ENCODE measurements at places on chromosomes 1 and 21. TPM values are rescaled to one million over a fixed set of nuclear protein-coding genes. Genes with fewer than 3 reads are reported as not detected.

NEK2 gene
- total RNA-seq: 32.1 TPM

FGR gene
- total RNA-seq: not detected

SVBP gene
- 18.6 TPM for total RNA-seq

RGS8 gene
- total RNA-seq: not detected

BPNT1 gene
- total RNA-seq: 25.0 TPM

RGS16 gene
- total RNA-seq: 1.2 TPM

MMEL1 gene
- total RNA-seq: not detected

SSBP3 gene
- total RNA-seq: 42.1 TPM

MAN1A2 gene
- 21.0 TPM for total RNA-seq

GRCh38 chr1:158146165-158146564, 34.5 kb upstream of the CD1D start:
- H3K4me3 ChIP-seq: no peak overlapping the region
- no peaks in the 10 kb centered on the region for H3K27me3 ChIP-seq
- H3K27ac ChIP-seq: no peak overlapping the region
- no peaks in the 10 kb centered on the region for H3K4me1 ChIP-seq
- DNase-seq: no peak

DNA sequence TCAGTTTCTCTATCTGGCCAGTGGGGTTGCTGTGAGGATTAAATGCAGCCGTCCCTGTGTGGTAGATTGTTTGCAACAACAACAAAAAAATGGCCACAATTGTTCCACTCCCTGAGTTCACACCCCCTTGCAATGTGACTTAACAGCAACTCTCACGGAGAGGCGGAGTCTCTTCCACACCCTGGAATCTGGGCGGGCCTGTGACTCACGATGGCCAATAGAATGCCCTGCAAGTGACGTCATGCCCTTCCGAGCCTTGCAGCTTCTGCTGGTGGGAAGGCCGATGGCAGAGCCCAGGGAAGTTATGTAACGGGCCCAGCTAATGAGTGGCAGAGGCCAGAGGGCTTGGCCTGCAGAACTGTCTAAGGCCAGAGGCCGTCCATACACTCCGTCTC, 87.9 kb downstream of the RIPK4 start:
- no peaks in the 10 kb centered on the region for H3K27me3 ChIP-seq
- peak overlapping the region; percentile 29 for H3K4me3 ChIP-seq
- peak overlapping the region; percentile 96 for H3K27ac ChIP-seq
- no peaks in the 10 kb centered on the region for H3K36me3 ChIP-seq

GRCh38 chr21:43591571-43591970, 67.7 kb downstream of the HSF2BP start:
- H3K27ac ChIP-seq: peak overlapping the region; percentile 43
- no peak for DNase-seq
- no peaks in the 10 kb centered on the region for H3K27me3 ChIP-seq
- H3K4me1 ChIP-seq: peaks cover 77% of the 10 kb centered on the region
- no peak overlapping the region for H3K4me3 ChIP-seq

GRCh38 chr1:89547563-89548116, 23.0 kb downstream of the LRRC8B start:
- H3K27ac ChIP-seq: no peak overlapping the region
- H3K4me3 ChIP-seq: no peak overlapping the region
- H3K36me3 ChIP-seq: no peaks in the 10 kb centered on the region

DNA sequence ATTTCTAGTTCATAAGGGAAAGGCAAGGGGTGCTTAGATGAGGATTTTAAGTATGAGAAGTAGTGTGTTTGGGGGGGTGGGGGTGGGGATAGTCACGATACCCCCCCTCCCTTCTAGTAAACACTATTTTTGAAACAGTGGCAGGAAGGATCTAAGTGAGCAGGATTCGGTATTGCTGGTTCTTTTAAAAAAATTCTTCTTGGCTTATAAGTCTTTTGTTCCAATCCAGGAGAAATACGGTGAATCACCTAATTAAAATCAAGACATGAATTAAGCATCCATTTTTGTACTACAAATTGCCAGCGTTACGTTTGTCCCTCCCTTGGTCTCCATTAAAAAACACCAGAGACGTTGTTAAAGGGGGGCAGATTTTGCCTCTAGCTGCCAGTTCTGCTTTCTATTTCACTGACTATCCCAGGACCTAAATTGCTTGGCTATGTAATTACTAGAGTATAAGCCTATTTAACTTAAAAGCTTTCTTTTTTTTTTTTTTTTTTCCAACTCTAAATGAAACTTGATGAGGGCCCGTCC, 911 bp downstream of the LMO4 start:
- no peak for DNase-seq
- H3K4me3 ChIP-seq: peak overlapping the region; percentile 62
- H3K27ac ChIP-seq: peak overlapping the region; percentile 87
- H3K36me3 ChIP-seq: no peaks in the 10 kb centered on the region
- no peaks in the 10 kb centered on the region for H3K27me3 ChIP-seq
- 0 out of 2 replicates have a peak, but pooled peaks cover 4% of the 10 kb centered on the region for H3K4me1 ChIP-seq

DNA sequence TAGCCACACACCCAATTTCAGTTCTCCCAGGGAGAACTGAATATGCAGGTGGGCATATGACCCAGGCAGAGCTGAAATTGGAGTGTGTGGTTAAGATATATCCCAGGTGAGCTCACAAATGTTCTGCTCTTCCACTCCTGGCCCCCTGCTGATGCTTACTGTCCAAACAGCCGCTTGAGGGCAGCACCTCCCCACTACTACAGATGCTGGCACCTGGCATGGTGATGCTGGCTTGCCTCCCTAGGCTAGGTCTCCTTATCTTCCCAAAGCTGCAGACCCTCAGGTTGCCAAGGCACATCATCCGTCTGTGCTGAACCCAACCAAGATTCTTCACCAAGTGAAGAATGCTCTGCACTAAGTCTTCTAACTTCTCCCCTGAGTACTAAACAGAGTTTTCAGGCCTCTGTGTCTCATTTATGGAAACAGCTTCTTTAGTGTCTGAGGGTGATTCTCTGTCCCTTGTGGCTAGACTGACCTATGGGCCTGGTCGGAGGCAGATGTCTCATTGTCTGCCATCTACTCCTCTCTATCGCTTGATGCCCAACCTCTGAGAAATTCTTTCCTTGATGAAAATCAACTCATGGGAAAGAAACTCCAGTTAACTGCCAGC, 27.2 kb downstream of the XCL1 start:
- H3K4me1 ChIP-seq: peaks cover 4% of the 10 kb centered on the region
- no peaks in the 10 kb centered on the region for H3K36me3 ChIP-seq
- DNase-seq: peak; percentile 81
- H3K27ac ChIP-seq: no peak overlapping the region

- H3K36me3 ChIP-seq: no peaks in the 10 kb centered on the region
- no peak for DNase-seq
- no peaks in the 10 kb centered on the region for H3K27me3 ChIP-seq
- no peak overlapping the region for H3K4me3 ChIP-seq
These were observed 5.8 kb downstream of the CDC42BPA start for GRCh38 chr1:227312361-227313025.

- no peaks in the 10 kb centered on the region for H3K27me3 ChIP-seq
- no peak overlapping the region for H3K27ac ChIP-seq
- no peaks in the 10 kb centered on the region for H3K4me1 ChIP-seq
- H3K36me3 ChIP-seq: no peaks in the 10 kb centered on the region
- DNase-seq: no peak
- H3K4me3 ChIP-seq: no peak overlapping the region
These were observed 37.2 kb upstream of the ACOT11 start for GRCh38 chr1:54510715-54511270.

DNA sequence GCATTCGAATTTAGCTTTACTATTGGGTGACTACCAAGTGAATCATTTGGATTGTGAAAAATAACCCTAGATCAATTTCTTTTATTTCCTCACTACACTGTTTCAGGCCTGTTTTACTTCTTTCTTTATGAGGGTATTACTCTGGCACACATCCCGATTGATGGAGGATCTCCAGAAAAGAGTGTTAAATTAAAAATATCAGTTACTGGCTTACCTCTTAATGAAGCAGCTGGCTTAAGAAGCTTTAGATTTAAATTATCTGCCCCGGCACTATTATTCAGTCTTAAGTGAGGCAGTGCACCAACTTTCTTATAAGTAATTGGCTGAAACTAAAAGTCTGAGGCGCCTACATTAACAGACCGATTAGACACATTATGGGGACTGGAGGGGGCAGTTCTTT, 1097.4 kb downstream of the TTLL7 start:
- no peaks in the 10 kb centered on the region for H3K36me3 ChIP-seq
- no peaks in the 10 kb centered on the region for H3K4me1 ChIP-seq
- H3K27ac ChIP-seq: no peak overlapping the region
- no peak for DNase-seq

GRCh38 chr21:28436286-28436932, 556.3 kb downstream of the LTN1 start:
- peaks cover 3% of the 10 kb centered on the region for H3K4me1 ChIP-seq
- no peaks in the 10 kb centered on the region for H3K27me3 ChIP-seq
- H3K4me3 ChIP-seq: no peak overlapping the region
- H3K27ac ChIP-seq: no peak overlapping the region
- no peak for DNase-seq
- H3K36me3 ChIP-seq: no peaks in the 10 kb centered on the region

DNA sequence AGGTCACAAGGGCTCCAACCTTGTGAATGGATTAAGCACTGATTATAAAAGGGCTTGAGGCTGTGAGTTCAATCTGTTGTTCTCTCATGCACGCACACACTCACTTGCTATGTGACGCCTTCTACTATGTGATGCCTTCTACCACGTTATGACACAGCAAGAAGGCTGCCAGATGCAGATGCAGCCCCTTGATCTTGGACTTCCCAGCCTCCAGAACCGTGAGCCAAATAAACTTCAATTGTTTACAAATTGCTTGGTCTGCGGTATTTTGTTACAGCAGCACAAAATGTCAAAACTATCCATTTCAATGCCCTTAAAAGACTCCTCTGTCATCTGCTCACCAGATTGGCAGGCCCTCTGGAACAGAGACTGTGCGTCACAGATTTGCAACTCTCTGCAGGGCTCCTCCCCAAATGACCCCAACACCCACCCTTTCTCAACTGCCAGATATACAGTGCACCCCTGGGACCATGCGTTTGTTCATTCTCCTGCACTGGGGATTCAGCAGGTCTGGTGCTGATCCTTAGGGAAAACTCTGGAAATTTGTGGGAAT, 47.8 kb upstream of the KANK4 start:
- no peak for DNase-seq
- no peak overlapping the region for H3K27ac ChIP-seq
- no peaks in the 10 kb centered on the region for H3K4me1 ChIP-seq
- H3K4me3 ChIP-seq: no peak overlapping the region

GRCh38 chr1:46903481-46903880, 37.8 kb downstream of the CYP4A11 start:
- no peaks in the 10 kb centered on the region for H3K27me3 ChIP-seq
- H3K27ac ChIP-seq: no peak overlapping the region
- H3K4me1 ChIP-seq: no peaks in the 10 kb centered on the region
- H3K4me3 ChIP-seq: no peak overlapping the region
- no peaks in the 10 kb centered on the region for H3K36me3 ChIP-seq

GRCh38 chr21:39613041-39613934, 548 bp downstream of the B3GALT5 start:
- no peak overlapping the region for H3K27ac ChIP-seq
- no peak for DNase-seq
- peaks cover 19% of the 10 kb centered on the region for H3K4me1 ChIP-seq
- peak overlapping the region; percentile 31 for H3K4me3 ChIP-seq
- no peaks in the 10 kb centered on the region for H3K36me3 ChIP-seq

- no peak for DNase-seq
- H3K4me3 ChIP-seq: no peak overlapping the region
- H3K27me3 ChIP-seq: no peaks in the 10 kb centered on the region
These were observed 3.0 kb downstream of the ADPRS start for GRCh38 chr1:36091698-36092097.
